Activated naive CD4-positive, alpha-beta T cell (primary cell): ENCODE measurements at places on chromosomes 2 and 18.

DNA sequence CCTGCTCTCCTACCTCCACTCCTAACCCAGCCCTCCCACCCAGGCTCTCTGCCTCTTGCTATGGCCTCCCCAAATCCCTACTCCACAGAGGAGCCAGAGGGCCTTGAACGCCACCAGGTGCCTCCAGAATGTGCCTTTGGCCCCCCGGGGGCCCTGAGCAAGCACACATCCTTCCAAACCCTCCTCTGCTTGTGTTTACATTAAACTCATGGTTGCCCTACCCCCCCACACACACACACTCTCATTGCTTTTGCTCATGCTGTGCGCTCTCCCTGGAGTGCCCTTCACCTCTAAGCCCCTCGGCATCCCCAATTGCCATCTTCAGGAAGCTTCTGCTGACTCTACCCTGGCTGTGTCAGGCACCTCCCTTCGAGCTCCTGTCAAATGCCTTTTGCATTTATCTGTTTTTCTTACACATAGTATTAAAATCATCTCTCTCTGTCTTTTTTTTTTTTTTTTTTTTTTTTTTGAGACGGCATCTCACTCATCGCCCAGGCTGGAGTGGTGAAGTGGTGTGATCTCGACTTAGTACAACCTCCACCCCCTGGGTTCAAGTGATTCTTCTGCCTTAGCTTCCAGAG is 16.3 kb upstream of the TET3 start:
- DNase-seq = no peak

GRCh38 chr2:29923110-29923721 is 1.8 kb upstream of the ALK start:
- no peak for DNase-seq

DNA sequence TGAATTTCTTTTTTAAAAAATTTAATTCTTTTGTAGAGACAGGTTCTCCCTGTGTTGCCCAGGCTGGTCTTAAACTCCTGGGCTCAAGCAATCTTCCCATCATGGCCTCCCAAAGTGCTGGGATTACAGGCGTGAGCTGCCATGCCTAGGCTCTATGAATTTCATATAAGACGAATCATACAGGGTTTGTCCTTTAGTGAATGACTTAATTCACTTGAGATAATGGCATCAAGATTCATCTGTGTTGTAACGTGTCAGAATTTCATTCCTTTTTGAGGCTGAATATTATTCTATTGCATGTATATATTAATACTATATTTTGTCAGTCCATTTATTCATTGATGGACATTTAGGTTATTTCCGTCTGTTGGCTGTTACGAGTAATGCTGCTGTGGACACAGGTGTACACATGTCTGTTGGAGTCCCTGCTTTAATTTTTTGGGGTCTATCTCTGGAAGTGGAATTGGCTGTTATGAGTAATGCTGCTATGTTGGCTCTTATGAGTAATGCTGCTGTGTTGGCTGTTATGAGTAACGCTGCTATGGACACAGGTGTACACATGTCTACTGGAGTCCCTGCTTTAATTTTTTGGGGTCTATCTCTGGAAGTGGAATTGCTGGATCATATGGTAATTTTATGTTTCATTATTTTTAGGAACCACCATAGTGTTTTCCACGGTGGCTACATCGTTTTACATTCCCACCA is 210.6 kb downstream of the CAMKMT start:
- no peak for DNase-seq

DNA sequence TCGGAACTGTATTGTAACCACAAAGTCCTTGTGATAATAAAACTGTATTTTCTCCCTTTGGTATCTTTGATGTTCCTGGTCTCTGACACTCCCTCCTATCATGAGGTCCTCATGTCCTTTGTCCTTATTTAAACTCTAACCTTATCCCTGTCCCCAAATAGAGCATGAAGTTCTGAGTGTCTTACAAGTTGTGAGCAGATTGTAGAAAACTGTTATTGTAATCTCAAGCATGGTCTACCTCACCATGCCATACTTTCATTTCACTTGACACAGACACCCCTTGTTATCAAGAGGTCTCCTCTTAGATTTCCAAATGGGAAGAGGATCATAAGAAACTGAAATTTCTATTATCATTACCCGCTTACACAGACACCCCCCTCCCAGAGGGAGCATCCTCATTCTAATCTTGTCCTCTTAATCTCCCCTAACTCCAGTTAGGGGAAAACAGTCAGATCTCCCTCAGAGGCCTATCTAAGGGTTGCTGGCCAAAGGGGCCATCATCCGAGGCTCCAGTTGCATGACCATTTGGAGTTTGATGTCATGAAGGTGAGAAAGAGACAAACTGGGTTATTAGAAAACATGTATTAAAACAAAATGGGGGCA is 29.0 kb downstream of the MYO3B start:
- DNase-seq = no peak

DNA sequence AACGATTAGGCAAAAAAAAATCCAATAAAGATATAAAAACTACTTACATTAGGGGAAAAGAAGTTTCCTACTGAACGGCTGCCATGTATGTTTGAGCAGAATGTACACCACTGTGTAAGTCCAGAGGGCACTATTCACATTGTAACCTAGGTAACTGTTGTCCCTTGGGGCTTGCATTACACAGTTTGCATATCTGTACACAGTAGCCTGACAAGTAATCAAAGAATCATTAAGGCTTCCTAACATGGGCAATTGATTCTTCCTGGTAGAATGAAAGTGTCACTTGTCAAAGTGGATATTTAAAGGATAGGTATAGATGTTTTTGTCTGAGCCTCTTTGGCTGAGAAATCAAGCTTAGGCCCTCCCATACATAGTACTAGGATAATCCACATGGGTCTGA is 39.1 kb downstream of the PLEK start:
- DNase-seq = no peak

- DNase-seq = no peak
Measured at GRCh38 chr2:188130317-188130716, 161.4 kb upstream of the GULP1 start.

DNA sequence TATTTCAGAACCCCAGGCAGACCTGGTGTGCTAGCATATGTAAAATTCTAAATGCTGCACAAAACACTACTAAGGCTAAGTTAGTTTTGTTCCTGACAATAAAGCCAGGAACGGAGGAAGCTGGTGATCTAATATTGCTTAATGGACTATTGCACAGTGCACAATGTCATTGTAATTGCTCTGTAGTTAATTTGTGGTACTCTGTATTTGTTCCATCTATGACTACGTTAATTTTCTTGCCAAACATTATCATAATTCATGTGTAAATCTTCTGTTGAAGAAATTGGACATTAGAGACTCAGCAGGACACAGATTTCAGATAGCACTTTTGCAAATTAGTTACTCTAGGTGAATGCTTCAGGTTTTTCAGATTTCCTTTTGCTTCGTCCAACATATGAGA is 232.3 kb downstream of the RIT2 start:
- DNase-seq = no peak

- no peak for DNase-seq
Measured at GRCh38 chr2:216134958-216135541, 25.9 kb downstream of the XRCC5 start.

DNA sequence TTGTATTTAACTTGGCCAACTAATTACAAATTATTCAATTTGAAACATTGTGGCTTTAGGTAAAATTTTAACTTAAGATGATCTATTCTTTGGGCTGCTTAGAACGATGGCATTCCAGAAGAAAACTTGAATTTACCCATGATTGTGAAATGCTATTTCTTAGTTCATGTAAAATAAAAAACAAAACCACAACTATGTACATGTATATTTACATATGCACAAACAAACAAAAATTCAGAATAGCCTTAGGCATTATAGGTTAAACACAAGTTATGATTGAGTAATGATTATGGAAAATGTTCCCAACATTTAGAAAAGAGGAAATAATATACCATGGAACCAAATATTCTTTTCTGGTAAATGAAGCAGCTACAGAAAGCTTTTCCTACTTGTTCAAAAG is 3.5 kb upstream of the SMCHD1 start:
- DNase-seq = no peak

DNA sequence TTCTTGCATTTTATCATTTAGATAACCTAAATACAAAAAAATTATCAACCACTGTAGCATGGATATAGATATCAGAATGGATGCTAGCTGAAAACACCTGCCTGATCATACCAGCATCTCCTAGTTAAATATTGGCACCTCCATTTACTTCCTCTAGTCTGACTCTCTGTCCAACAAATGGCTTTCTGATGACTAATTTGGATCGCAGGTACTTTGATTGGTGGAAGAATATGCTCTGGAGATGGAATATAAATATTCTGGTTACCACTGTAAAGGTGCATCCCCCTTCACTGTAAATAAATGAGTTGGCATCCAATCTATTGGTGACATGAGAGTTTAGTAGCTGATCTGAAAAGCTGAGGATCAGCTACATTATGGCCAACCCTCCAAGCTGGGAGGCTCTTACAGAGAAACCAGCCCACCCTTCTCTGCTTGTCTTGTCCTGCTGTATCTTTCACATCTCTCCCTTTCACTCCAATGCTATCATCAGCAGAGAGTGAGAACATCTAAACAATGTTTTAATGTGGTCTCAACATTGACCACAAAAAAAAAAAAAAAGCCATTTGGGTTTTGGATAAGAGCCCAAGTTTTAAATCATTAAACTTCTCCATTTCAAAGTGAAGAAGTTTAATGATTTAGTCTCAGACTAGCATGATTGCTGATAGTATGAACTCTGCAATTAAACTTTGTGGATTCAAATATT is 90.5 kb downstream of the PMAIP1 start:
- DNase-seq = no peak

DNA sequence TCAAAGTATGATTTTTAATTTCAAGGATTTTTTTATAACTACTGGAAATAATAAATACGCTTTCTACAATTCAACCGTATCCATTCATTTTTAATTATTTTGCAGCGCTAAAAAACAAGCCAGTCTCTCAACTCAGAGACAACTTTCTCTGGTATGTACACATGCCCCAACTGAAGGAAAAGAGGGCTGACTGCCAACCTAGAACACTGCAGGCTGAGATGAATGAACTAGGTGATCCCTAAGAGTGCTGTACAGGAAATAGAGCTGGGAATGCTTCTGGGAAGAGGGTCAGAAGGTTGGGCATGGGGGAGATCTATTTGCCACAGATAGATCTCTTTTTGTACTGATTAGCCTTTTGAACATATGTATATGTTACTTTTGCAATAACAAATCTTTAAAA is 460.1 kb downstream of the NR4A2 start:
- no peak for DNase-seq

DNA sequence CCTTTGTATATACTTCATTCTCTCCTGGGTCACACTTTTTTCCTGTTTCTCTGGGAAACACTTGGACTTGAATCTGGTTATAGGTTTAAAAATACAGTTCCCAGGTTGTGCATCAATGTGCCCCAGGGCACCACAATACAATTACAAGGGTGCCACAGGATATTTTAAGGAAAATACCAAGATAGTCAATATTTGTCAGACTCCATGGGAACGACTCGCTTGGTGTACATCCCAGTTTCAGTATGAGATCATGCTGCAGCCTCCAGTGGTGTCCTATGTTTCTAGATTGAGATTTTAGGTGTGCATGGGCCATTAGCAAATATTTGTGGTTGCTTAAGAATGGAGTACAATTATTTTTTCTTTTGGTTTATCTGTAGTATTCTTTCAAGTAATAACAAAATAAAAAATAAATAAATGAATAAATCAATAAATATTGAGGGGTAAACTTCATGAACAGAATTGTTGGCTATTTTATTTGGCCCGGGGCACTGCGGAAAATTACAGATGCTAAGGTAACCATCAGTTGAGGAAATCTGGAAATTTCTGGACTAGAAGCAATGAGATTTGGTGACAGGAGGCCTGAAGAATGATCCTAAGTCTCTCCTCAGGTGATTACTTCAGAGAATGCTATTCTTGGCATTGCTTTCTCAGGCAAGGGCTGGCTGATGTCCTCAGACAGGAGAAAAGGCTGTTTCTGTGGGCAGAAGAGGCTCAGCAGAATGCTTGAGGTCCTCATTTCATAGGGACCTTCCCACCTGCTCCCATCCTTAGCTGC is 649.3 kb upstream of the SOX11 start:
- DNase-seq = no peak

DNA sequence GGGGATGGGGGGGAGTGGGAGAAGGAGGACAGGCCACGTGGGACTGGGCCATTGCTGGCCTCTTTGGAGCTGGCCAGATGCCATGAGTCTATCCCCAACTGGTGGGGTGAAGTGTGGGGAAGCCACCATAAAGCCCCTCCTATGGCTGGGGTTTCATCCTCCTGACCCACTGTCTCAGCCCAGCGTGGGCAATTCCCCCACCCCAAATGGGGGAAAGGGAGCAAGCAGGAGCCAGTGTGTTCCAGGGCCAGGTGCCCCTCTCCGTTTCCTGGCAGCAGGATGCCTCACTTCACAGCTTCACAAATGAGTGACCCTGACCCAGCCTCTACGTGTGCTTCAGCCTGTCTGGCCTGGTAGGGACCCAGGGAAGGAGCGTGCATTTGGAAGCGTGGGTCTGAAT is 474.7 kb upstream of the HS6ST1 start:
- DNase-seq = no peak

- no peak for DNase-seq
Measured at GRCh38 chr2:12316476-12316875, 400.3 kb upstream of the TRIB2 start.

GRCh38 chr2:165665614-165666013 is 128.4 kb downstream of the GALNT3 start:
- no peak for DNase-seq

GRCh38 chr2:133412694-133413093 is 155.6 kb downstream of the NCKAP5 start:
- no peak for DNase-seq

GRCh38 chr2:230908595-230909191 is 16.3 kb downstream of the GPR55 start:
- no peak for DNase-seq

- no peak for DNase-seq
Measured at GRCh38 chr2:39581866-39582265, 83.9 kb upstream of the TMEM178A start.

DNA sequence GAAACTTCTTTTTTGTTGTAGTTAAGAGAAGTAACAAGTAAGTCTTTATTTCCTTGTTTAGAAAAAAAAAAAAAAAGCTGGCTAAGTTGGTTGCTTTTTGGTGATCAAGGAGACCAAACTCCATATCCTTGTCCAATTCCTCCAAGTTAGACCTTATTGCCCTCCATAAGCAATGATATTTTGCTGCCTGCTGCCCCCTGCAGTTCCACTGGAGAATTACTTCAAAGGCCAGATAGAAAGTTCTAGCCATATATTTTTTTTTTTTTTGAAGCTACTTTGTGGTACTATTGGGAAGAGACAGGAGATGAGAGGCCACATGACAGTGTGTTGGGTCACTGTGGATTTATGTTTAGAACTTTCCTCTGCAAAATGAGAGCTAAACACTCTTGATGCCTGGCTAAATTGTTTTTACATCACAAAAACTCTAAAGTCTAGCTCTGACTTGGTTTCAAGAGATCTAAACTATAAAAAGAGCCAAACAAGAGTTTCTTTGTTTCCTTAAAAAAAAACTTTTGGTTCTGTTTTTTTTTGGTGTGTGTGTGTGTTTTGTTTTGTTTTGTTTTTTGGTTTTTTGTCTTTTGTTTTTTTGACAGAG is 80.7 kb upstream of the RASGRP3 start:
- no peak for DNase-seq

DNA sequence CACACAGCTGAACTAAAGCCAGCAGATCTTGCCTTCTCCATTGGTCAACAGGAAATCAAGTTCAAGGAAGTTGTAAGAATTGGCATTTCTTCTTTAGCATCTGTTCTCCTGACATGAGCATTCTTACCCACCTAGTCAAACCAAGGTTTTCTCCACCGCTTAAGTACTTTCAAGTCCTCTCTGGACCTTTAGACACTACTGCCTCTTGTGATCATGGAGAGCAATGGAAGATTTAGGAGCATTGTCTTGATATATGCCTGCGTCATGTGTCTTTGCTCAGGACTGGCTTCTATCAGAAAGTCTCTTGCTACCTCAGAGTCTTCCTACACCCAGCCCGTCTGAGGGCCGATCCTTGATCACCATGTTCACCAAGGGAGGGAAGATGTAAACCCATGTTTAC is 262.2 kb downstream of the PHLPP1 start:
- no peak for DNase-seq
